Osteocyte (in vitro differentiated cells): ENCODE measurements at places on chromosomes 2 and 18. TPM values are rescaled to one million over a fixed set of nuclear protein-coding genes. Genes with fewer than 3 reads are reported as not detected.

The CARF gene
- total RNA-seq: 16.6 and 17.0 TPM in 2 replicates

GRCh38 chr2:70084973-70085710 lies 2.1 kb upstream of the PCBP1 start:
- DNase-seq: no peak

DNA sequence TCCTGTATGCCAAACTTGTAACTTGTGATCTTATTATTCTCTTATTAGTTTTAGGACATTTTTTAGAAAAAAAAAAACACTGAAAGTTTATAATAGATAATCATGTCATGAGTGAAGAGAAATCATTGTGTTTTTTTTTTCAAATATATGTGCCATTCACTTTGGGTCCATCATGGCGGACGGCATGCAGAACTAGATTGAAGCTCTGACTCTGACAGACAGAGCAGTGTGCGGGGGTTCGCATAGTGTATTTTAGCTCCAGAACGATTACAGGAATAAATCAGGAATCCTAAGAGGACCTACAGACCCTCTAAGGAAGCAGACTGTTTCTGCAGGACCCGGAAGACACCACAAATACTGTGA lies 484.4 kb upstream of the REG3G start:
- DNase-seq: no peak

The ZNF385B gene
- 0.13 and 0.16 TPM in 2 replicates for total RNA-seq

- DNase-seq: no peak
Measured at GRCh38 chr2:154480521-154480920, 218.0 kb upstream of the KCNJ3 start.

The DNAJC5G gene
- not detected in 2 replicates for total RNA-seq

- DNase-seq: no peak
Measured at GRCh38 chr2:202196727-202197126, 41.7 kb downstream of the SUMO1 start.

GRCh38 chr2:75146606-75147332 lies 52.6 kb downstream of the TACR1 start:
- no peak for DNase-seq

The EGR4 gene
- not detected in 2 replicates for total RNA-seq

GRCh38 chr2:233195027-233195426 lies 56.4 kb upstream of the ATG16L1 start:
- no peak for DNase-seq
